ENCODE measurements at places on chromosomes 2 and 18.

- DNase-seq, result no peak
Measured at GRCh38 chr2:133986081-133986837, 267.6 kb upstream of the MGAT5 start.

- no peak for DNase-seq
Measured at GRCh38 chr2:170307052-170307451, 129.1 kb downstream of the MYO3B start.

DNA sequence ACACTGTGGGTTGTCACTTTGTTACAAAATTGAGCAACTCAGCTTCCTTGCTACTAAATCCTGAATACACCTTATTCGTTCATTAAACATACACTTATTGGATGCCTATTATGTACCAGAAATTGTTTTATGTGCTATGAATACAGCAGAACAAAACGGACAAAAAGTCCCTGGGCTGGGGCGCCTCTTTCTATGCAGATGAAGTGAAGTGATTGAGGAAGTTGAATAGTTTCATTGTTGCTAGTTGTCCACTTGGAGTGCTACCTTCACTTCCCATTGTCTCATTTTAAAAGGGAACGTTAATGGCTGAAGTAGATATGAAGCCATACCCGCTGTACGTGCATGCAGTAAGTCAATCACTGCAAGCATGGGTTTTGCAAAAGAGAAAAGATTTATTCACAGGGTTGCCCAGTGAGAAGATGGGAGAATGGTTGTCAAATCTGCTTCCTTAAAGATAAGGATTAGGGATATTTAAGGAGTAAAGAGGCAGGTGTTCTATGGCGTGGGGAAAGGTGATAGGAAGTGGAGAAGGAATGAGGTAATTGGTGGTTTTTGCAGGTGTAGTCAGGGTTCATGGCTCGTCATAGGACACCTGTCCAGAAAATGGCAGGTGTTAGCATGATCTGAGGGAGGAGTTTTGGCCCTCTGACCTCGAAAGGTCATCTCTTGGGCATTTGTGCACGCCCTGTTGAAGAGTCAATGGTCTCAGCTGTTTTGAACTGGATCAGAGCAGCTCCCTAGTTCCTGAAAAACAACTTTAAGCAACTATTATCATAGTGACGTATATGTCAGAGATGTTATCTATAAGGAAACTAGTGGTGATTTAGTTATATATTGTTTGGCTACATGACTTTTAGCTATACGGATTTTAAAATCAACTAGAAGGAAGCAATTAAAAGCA, 23.5 kb downstream of the TRPM8 start:
- no peak for DNase-seq

- no peak for DNase-seq
Measured at GRCh38 chr2:221676566-221677172, 104.6 kb upstream of the EPHA4 start.

GRCh38 chr2:112821142-112821541, 15.4 kb downstream of the IL1B start:
- DNase-seq, result no peak

DNA sequence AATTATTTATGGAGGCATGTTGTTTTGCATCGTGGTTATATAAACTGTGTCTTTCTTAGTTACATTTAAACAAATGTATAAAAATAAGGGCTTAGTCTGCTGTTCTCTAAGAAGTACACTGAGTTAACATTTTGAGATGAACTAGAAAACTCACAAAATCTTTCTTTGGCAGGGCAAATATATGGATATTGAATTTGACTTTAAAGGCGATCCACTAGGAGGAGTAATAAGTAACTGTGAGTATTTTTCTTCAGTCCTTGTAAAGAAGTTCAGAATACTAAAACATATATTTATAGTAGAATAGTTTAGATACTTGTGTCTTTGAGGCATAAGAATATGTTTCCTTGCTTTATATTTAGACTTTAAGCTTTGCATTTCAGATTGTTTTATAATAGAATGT, 104.8 kb downstream of the MYO1B start:
- no peak for DNase-seq

- DNase-seq, result no peak
Measured at GRCh38 chr2:223692191-223692947, 90.2 kb upstream of the SCG2 start.

DNA sequence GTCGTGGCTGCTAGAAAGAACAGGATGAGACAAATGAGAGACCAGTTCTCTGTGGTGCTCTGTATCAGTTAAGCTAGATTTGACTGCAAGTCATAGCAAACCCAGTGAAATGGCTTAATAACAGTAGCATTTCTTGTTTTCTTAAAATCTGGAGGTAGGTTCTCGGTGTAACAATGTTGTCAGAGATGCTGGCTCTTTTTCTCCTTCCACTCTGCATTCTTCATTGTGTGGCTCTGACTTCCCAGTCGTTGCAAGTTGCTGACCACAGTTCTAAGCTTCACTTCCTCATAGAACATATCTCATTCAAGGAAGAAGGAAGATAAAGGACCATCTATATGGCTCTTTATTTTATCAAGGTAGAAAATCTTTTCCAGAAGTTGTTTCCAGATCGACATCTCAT, 7.9 kb upstream of the CKAP2L start:
- DNase-seq, result no peak

- DNase-seq, result no peak
Measured at GRCh38 chr2:80322311-80322920, 17.9 kb upstream of the LRRTM1 start.

GRCh38 chr2:232088771-232089170, 127.3 kb downstream of the DIS3L2 start:
- no peak for DNase-seq

- no peak for DNase-seq
Measured at GRCh38 chr2:127061375-127062273, 45.3 kb downstream of the BIN1 start.

GRCh38 chr2:119122663-119123062, 35.9 kb downstream of the C1QL2 start:
- no peak for DNase-seq

GRCh38 chr2:55061523-55062344, 11.5 kb upstream of the RTN4 start:
- no peak for DNase-seq

DNA sequence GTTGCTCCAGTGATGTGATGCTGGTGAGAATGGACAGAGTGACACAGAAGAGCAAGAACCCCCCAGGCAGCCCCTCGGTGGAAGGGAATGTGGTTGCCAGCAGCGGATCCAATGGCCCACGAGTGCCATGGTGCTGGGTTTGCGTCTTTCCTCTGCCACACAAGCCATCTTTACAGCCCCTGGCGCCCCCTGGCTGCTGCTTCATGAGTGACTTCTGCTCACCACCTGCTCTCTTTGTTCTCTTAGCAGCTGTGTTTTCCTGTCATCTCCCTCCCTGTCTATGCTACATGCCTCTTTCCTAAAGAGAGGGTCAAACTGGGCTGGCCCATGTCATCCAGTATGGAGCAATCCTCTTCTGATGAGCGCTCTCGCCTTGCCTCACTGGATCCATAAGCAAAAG, 300.0 kb upstream of the SMIM21 start:
- DNase-seq, result no peak

DNA sequence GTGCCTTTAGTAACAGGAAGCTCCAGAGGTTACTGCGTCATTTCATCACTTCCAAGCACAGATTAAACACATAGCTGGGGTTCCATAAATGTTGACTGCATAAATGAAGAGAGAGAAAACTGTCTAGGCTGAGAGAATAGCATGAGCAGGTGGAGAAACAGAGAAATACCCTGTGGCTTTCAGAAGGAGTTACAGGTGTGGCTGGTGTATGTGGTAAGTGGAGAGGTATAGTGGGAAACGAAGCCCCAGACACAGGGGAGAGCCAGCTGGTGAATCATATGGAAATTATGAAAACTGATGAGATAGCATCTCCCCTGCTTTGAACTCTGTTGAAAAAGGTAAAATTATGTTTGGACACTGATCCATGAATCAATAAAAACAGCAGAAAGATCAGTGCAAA, 807.4 kb upstream of the POU3F3 start:
- no peak for DNase-seq

GRCh38 chr2:24850944-24851343, 57.7 kb downstream of the CENPO start:
- no peak for DNase-seq

DNA sequence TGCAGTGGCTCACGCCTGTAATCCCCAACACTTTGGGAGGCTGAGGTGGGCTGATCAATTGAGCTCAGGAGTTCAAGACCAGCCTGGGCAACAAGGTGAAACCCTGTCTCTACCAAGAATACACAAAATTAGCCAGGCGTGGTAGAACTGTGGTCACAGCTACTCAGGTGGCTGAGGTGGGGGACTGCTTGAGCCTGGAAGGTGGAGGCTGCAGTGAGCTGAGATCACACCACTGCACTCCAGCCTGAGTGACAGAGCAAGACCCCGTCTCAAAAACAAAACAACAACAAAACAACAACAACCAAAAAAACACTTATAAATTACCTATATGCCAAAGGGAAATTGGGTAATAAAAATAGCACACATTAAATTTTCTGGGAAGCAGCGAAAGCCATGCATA, 141.6 kb downstream of the HDAC4 start:
- no peak for DNase-seq

GRCh38 chr2:62556086-62556485, 50.1 kb upstream of the TMEM17 start:
- DNase-seq, result no peak

GRCh38 chr2:190976521-190976920, 37.5 kb downstream of the STAT1 start:
- no peak for DNase-seq

DNA sequence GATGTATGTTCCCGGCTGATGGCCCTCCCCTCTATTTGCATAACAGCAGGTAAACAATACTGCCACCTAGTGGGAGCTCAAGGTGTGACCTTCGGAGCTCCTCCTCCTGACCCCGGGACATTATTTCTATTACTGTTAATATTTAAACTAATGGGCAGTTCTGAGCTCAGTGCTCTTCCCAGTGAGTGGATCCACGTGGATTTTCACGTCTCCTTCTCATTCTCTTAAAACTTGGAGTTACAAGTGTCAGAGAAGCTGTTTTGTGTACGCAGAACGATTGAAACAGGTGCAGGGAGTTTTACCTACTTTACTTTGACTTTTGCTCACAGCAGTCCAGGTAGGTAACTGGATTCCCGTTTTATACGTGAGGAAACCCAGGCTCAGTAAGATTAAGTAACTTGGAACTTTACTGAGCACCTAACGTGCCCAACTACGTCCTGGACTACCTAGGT, 127.3 kb downstream of the PRKCE start:
- peak; percentile 79 for DNase-seq

DNA sequence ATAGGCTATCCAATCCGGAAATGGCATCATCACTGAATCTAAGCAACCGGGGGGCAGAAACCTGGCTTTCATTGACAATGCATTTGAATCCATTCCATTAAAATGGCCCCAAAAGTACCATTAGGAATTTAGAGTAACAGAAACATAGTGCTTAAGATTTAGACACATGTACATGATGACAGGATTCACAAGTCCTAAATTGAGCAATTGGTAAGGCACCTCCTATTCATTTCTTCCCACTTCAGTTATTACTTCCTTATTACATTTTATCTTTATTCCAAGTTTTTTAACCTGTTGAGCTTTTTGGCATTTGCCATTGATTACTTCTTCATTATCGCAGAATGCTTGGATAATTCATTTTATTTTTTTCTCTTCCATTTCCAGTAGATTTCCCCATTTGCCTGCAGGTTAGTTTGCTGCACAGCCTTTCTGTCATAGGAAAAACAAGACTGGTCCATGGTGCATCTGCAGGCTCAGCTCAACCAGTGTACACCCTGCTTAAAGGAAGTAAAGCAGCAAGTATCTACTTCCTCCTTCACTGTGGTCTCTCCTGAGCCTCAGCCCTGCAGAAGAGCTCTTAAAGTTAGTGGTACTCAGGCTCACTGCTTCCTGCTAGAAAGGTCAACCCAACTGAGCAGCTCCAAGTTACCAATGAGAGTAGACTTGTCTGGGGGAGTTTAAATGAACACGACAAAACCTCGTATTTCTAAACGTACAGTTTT, 89.2 kb downstream of the DOCK10 start:
- no peak for DNase-seq

GRCh38 chr18:70322928-70323327, 34.1 kb downstream of the SOCS6 start:
- no peak for DNase-seq

DNA sequence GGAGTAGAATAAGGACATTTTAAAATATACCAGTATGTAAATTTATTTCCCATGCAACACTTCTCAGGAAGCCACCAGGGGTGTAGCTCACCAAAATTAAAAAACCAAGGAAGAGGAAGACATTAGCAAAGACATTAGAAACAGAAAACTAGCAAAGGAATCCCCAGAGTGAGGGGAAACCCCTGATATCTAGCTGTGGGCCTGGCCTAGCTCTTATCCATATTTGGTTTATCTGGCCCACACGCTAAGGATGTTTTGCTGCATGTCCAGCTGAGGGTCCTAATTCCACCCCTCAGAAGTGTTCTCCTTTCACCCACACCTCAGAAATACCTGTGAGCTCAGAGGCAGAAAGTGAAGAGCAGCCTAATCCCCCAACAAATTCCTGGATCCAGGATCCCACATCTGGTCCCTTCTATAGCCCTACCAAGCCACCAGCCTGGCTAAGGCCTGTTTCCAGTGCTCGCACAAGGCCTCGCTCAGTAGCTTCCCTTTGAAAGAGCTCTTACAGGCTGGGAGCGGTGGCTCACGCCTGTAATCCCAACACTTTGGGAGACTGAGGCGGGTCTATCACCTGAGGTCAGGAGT, 17.4 kb downstream of the OSBPL1A start:
- DNase-seq, result no peak

DNA sequence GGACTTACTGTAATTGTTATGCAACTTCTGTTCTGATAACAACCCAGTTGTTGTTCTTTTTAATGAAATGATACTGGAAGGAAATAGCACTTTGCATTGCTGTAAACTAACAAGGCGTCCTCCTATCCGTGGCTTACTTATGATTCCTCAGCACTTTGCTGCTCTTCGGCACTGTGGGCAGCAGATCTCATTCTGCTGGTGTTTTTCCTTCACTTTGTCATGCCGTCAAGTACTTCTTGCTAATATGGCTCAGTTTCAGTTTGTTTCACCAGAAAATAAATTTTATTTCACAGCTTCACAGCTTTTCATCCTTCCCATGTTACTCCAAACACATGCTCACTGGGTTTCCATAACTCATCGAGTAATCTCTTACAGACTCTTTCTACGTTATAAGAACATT, 289.3 kb downstream of the MEIS1 start:
- DNase-seq, result no peak

DNA sequence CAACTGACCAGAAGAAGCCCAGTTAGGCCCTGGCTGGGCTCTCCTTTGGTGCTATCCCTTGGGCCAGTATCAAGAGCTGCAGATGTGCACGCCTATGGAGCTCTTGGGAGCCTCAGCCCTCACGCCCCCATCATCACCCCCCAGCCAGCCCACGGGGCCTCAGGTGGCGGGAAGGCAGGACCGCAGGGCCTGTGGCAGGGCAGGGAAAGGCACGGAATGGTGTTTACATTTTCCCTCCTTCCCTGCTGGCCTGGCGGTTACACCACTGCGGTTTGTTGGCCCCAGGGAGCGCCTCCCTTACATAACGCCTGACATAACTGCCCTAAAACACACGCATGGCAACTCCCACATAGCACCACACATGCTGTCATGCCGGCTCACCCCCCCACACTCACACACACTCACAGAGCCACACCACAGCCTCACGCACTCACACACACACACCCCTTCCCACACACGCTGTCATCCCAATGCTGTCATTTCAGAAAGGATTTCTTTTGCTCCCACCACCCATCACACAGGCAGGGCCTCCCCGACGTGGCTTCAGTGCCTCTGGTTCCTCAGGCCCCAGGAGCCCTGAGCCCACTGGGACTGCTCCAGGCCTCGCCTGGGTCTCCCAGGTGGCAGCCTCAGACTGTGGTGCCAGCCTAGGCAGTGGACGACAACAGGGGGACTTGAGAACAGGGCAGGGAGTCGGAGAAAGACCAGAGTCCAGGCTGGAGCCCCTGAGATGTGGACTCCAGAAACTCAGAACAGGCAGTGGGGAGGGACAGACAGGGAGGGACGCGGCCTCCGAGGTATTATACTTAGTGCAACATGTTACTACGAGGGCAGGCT, 15.7 kb downstream of the ZFP36L2 start:
- no peak for DNase-seq
